ENCODE measurements at places on chromosomes 11 and 22.
A peak's percentile ranks its signal among the peaks of the same experiment; 100 is the strongest.

DNA sequence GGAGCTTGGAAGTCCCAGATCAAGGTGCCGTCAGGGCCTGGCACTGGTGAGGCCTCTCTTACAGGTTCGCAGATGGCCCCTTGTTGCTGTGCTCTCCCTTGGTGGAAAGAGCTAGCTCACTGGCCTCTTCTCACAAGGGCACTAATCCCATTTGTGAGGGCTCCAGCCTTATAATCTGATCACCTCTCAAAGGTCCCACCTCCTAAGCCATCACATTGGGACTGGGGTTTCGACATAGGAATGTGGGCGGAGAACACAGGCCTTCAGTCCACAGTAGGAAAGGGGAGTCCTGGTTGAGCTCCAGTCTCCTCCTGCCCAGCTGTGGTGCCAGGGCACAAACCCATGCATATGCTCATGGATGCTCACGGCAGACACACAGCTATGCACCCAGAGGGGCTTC is 14.0 kb upstream of the LRRC32 start:
- DNase-seq: no peak

GRCh38 chr22:22877523-22878210 is 9.9 kb upstream of the IGLL5 start:
- peak; percentile 55 for DNase-seq

- no peak for DNase-seq
These were observed 349.9 kb upstream of the ANO3 start for GRCh38 chr11:25981998-25982397.

GRCh38 chr22:49671331-49672013 is 156.2 kb downstream of the BRD1 start:
- no peak for DNase-seq

- DNase-seq: no peak
These were observed 78.4 kb downstream of the C11orf91 start for GRCh38 chr11:33622186-33622585.
